A549 treated with DMSO at 1 μM for 4 hours (cell line): ENCODE measurements at places on chromosomes 2 and 18. TPM values are rescaled to one million over a fixed set of nuclear protein-coding genes. Genes with fewer than 3 reads are reported as not detected.

Gene CASP10
- total RNA-seq = 1.8 to 2.7 TPM (median 2.5 TPM) in 5 replicates

Gene MDH1
- total RNA-seq = 245 to 266 TPM (median 259 TPM) in 5 replicates

Gene RPRM
- not detected in 5 replicates for total RNA-seq

Gene MAP3K19
- total RNA-seq = not detected in 5 replicates

Gene HOXD13
- 0.22 to 0.32 TPM (median 0.24 TPM) in 5 replicates for total RNA-seq

Gene LINC00305
- total RNA-seq = not detected in 5 replicates

Gene CCBE1
- 5.8 to 14.2 TPM (median 10.5 TPM) in 5 replicates for total RNA-seq

Gene AFG3L2
- total RNA-seq = 39.1 to 51.3 TPM (median 39.9 TPM) in 5 replicates

Gene GPATCH11
- total RNA-seq = 9.9 to 12.0 TPM (median 10.7 TPM) in 5 replicates

Gene KCNJ3
- total RNA-seq = not detected in 5 replicates

Gene CYS1
- 0.65 to 1.7 TPM (median 1.4 TPM) in 5 replicates for total RNA-seq

Gene RIOK3
- total RNA-seq = 27.8 to 39.9 TPM (median 32.4 TPM) in 5 replicates

Gene GAREM2
- 6.3 to 11.5 TPM (median 7.3 TPM) in 5 replicates for total RNA-seq

Gene GDF7
- total RNA-seq = 0.02 to 0.05 TPM (median 0.05 TPM) in 5 replicates

Gene SCYGR3
- total RNA-seq = not detected in 5 replicates

Gene POTEJ
- not detected in 5 replicates for total RNA-seq

Gene PHOSPHO2
- 2.7 to 3.4 TPM (median 2.9 TPM) in 5 replicates for total RNA-seq

Gene MAL
- 0.16 to 0.23 TPM in 2 of 5 replicates, not detected in the others for total RNA-seq
